Activated naive CD8-positive, alpha-beta T cell treated with anti-CD3 and anti-CD28 coated beads for 36 hours (primary cell): ENCODE measurements at places on chromosomes 4 and X. TPM values are rescaled to one million over a fixed set of nuclear protein-coding genes. Genes with fewer than 3 reads are reported as not detected.

GRCh38 chr4:94032754-94033153 is 174.9 kb upstream of the SMARCAD1 start:
- no peaks in the 10 kb centered on the region for H3K36me3 ChIP-seq
- H3K4me1 ChIP-seq: no peaks in the 10 kb centered on the region
- no peak for DNase-seq
- H3K27ac ChIP-seq: no peak overlapping the region
- H3K4me3 ChIP-seq: no peak overlapping the region

GRCh38 chrX:134622056-134622812 is 36.0 kb downstream of the PLAC1 start:
- no peak overlapping the region for H3K27ac ChIP-seq
- H3K4me1 ChIP-seq: peaks cover 9% of the 10 kb centered on the region
- no peaks in the 10 kb centered on the region for H3K36me3 ChIP-seq
- peak; percentile 8 for DNase-seq
- H3K27me3 ChIP-seq: peaks cover 26% of the 10 kb centered on the region

TREX2 gene
- total RNA-seq: 2.1 TPM

MAP3K15 gene
- total RNA-seq: 1.5 TPM

- no peak overlapping the region for H3K27ac ChIP-seq
- H3K4me1 ChIP-seq: no peaks in the 10 kb centered on the region
- H3K4me3 ChIP-seq: no peak overlapping the region
- no peaks in the 10 kb centered on the region for H3K27me3 ChIP-seq
- DNase-seq: no peak
Observed at GRCh38 chr4:13164783-13165331, 319.3 kb downstream of the RAB28 start.

GRCh38 chr4:187416216-187416615 is 579.4 kb upstream of the ZFP42 start:
- no peaks in the 10 kb centered on the region for H3K4me1 ChIP-seq
- no peaks in the 10 kb centered on the region for H3K27me3 ChIP-seq
- no peak overlapping the region for H3K27ac ChIP-seq
- H3K4me3 ChIP-seq: no peak overlapping the region

- H3K36me3 ChIP-seq: no peaks in the 10 kb centered on the region
- no peak overlapping the region for H3K27ac ChIP-seq
- H3K27me3 ChIP-seq: peaks cover 3% of the 10 kb centered on the region
- no peaks in the 10 kb centered on the region for H3K4me1 ChIP-seq
Observed at GRCh38 chrX:111823703-111824102, 52.3 kb upstream of the TRPC5OS start.

TRIML2 gene
- total RNA-seq: not detected

- H3K4me3 ChIP-seq: peak within 1 kb of the TSS; percentile 95
- peaks cover 8% of the 10 kb centered on the region for H3K27me3 ChIP-seq
- peak; percentile 84 for DNase-seq
- peaks cover 6% of the 10 kb centered on the region for H3K4me1 ChIP-seq
- H3K36me3 ChIP-seq: peaks cover 40% of the 10 kb centered on the region
Observed at GRCh38 chrX:38800981-38801845, at the start of gene MID1IP1. Gene MID1IP1, plus strand, starts transcription at chrX:38801459. Its CDS starts 3,488 bp downstream, at chrX:38804947.

GRCh38 chr4:32129967-32130366 is 1409.8 kb downstream of the PCDH7 start:
- DNase-seq: no peak
- H3K4me3 ChIP-seq: no peak overlapping the region
- no peaks in the 10 kb centered on the region for H3K36me3 ChIP-seq

GRCh38 chr4:89906316-89906715 is 11.7 kb downstream of the MMRN1 start:
- no peak for DNase-seq
- no peaks in the 10 kb centered on the region for H3K36me3 ChIP-seq
- H3K4me1 ChIP-seq: no peaks in the 10 kb centered on the region
- peaks cover 4% of the 10 kb centered on the region for H3K27me3 ChIP-seq
- no peak overlapping the region for H3K4me3 ChIP-seq

CFAP47 gene
- total RNA-seq: not detected

GAGE1 gene
- not detected for total RNA-seq

DNA sequence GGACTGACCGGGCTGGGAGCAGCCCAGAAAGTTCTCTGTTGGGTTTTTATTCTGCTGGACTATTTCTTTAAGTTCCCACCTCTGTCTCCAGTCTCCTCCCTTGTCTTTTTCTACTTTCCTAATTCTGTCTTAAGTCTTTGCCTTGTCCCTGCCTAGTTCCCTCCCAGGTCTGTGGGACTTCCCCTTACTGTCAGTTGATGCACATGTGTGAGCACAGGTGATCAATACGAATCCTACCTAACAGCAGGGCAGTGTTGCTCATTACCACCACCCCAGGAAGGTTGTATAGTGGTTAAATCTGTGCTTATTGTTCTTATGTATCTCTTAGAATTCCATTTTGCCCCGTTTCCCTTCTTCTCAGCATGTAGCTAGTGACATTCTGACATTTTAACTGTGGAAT is 62.1 kb downstream of the GALNTL6 start:
- H3K4me1 ChIP-seq: no peaks in the 10 kb centered on the region
- no peaks in the 10 kb centered on the region for H3K27me3 ChIP-seq
- no peak overlapping the region for H3K4me3 ChIP-seq
- H3K36me3 ChIP-seq: no peaks in the 10 kb centered on the region

- DNase-seq: no peak
- peaks cover 3% of the 10 kb centered on the region for H3K27me3 ChIP-seq
- H3K27ac ChIP-seq: no peak overlapping the region
- H3K4me3 ChIP-seq: no peak overlapping the region
- peaks cover 2% of the 10 kb centered on the region for H3K36me3 ChIP-seq
Observed at GRCh38 chrX:85808217-85808616, 239.1 kb downstream of the CHM start.

GRCh38 chrX:17299206-17299605 is 75.8 kb upstream of the NHS start:
- H3K27ac ChIP-seq: no peak overlapping the region
- no peak overlapping the region for H3K4me3 ChIP-seq
- no peak for DNase-seq
- no peaks in the 10 kb centered on the region for H3K4me1 ChIP-seq
- H3K36me3 ChIP-seq: no peaks in the 10 kb centered on the region

- no peaks in the 10 kb centered on the region for H3K27me3 ChIP-seq
- no peak for DNase-seq
- H3K27ac ChIP-seq: no peak overlapping the region
- H3K36me3 ChIP-seq: no peaks in the 10 kb centered on the region
- no peaks in the 10 kb centered on the region for H3K4me1 ChIP-seq
Observed at GRCh38 chr4:28092610-28093009, 1232.0 kb downstream of the STIM2 start.

AP1S2 gene
- 29.4 TPM for total RNA-seq

- H3K4me1 ChIP-seq: peaks cover 3% of the 10 kb centered on the region
- peaks cover 5% of the 10 kb centered on the region for H3K36me3 ChIP-seq
- H3K27ac ChIP-seq: no peak overlapping the region
- no peak overlapping the region for H3K4me3 ChIP-seq
Observed at GRCh38 chrX:40663880-40664630, 16.7 kb upstream of the CXorf38 start.

DNA sequence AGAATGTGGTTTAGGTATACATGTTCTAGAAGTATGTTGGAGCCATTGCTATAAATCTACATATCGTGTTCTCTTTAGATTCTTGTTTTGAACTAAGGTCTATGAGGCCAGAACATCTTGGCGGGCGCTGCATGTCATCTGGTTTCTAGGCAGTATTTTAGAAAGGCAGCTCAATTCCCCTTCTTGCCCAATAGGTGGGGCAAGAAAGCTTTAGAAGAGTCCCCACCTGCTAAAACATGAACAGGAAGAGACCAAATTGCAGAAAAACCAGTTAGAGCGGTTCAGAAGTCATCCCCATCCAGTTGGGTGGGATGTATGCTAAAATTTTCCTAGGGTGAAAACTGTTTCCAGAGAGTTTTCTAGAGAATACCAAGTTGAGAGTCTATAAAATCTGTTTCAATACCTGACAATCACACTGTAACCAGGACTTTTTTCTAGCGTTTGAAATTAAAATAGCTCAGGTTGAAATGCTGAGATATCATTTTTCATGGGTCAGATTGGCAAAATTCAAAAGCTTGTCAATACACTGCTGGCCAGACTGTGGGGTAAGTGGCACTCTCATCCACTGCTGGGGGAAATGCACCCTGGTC is 17.5 kb upstream of the SH3KBP1 start:
- H3K27ac ChIP-seq: no peak overlapping the region
- no peaks in the 10 kb centered on the region for H3K27me3 ChIP-seq
- no peaks in the 10 kb centered on the region for H3K36me3 ChIP-seq
- peaks cover 10% of the 10 kb centered on the region for H3K4me1 ChIP-seq

DNA sequence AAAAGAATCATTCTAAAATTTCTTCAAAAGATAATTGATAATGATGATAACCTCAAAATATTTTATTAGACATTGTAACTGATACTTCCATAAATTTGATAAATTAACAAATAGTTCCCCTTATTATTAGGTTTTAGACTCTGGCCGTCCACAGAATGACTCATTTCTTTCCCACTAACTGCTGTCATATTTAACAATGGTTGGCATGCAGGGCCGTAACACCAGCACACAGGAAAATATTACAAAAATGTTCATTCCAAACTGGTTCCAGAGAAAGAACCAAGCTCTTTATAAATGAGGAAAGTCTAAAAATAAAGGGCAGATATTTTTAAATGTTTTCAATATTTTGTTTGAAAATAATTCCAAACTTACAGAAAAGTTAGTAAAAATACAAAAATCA is 28.2 kb downstream of the WDFY3 start:
- no peaks in the 10 kb centered on the region for H3K4me1 ChIP-seq
- no peak overlapping the region for H3K4me3 ChIP-seq
- no peak overlapping the region for H3K27ac ChIP-seq
- DNase-seq: no peak
- no peaks in the 10 kb centered on the region for H3K36me3 ChIP-seq
- no peaks in the 10 kb centered on the region for H3K27me3 ChIP-seq

S100G gene
- not detected for total RNA-seq

DNA sequence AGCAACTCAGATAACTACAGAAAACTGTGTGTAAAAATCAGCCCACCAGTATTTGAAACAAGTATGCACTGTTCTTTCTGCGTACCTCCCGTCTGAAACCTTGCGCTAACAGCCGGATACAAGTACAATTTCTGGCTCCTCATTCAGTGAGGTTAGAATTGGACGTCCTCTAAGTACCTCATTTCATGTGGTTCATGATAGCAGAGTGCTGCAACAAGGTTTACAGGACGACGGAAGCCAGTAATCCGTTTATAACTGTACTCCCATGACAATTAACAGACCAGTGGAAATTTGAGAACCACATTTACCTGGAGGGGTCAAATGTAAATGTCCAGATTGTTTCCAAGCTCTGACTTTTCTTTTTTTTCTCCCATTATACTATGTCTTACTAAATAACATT is 52.9 kb upstream of the TENM3 start:
- H3K36me3 ChIP-seq: no peaks in the 10 kb centered on the region
- H3K4me1 ChIP-seq: no peaks in the 10 kb centered on the region
- no peak for DNase-seq
- no peak overlapping the region for H3K4me3 ChIP-seq

GRCh38 chrX:3226087-3226486 is 120.4 kb downstream of the MXRA5 start:
- no peak overlapping the region for H3K4me3 ChIP-seq
- DNase-seq: no peak
- no peaks in the 10 kb centered on the region for H3K27me3 ChIP-seq
- H3K36me3 ChIP-seq: no peaks in the 10 kb centered on the region
- no peaks in the 10 kb centered on the region for H3K4me1 ChIP-seq
- H3K27ac ChIP-seq: no peak overlapping the region

MAGEA4 gene
- total RNA-seq: not detected
